ENCODE measurements at places on chromosomes 3 and 15. TPM values are rescaled to one million over a fixed set of nuclear protein-coding genes. Genes with fewer than 3 reads are reported as not detected.

DNA sequence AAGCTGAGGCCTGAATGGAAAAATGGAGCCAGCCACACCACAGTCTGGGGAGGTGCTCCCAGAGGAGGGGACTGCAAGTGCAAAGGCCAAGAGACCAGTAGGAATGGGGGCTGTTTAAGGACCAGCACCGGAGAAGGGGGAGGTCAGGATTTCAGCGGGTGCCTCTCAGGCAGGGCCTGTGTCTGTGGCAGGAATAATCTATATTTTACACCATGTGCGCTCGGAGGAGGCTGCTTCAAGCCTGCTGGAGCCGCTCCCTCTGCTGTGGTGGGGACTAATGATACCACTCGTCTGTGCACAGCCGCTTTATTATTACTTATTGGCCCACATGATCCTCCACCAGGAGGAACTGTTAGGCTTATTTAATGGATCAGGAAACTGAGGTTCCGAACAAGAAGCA is 45.3 kb downstream of the TPRA1 start:
- DNase-seq = no peak

Gene PSMA4
- 348 TPM for total RNA-seq

- no peak for DNase-seq
These were observed 20.0 kb upstream of the CMTM6 start for GRCh38 chr3:32522682-32523081.

- peak; percentile 56 for DNase-seq
These were observed 51.7 kb downstream of the SCN11A start for GRCh38 chr3:39000008-39000450.

- peak; percentile 40 for DNase-seq
These were observed 10.8 kb downstream of the FOXL2 start for GRCh38 chr3:138935863-138936740.

GRCh38 chr3:5717254-5717653 is 529.7 kb downstream of the EDEM1 start:
- no peak for DNase-seq

DNA sequence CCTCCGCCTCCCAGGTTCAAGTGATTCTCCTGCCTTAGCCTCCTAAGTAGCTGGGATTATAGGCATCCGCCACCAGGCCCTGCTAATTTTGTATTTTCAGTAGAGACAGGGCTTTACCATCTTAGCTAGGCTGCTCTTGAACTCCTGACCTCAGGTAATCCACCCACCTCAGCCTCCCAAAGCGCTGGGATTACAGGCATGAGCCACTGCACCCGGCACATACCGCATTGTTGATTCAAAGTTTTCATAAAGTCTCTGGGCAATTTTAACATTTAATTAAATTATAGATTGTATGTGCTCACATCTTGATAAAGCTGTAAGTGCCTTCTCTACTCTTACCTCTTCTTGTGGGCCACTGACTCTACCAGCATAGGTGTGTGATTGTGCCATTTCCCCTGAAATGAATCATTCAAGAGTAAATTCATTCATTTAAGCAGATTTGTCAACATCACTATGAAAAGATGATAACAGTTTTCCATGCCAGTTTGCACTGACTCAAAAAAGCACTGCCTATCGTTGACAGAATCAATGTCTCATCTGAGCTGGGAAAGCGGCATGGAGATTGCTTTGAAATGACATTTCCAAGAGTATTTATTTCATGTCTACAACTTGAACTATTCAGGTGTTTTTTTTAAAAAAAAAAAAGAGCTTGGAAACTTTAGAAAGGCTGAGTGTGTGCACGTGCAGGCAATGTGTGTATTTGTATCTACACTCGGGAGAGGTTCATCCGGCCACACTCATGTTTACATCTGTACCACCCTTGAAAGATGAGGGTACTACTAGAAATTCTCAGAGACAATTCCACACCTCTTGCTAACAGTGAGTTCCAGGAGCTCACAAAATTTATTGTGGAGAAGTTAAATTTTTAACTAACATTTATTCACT is 3.5 kb downstream of the BCL2A1 start:
- DNase-seq = no peak

Gene TP53BP1
- total RNA-seq = 44.6 TPM

- no peak for DNase-seq
These were observed 43.4 kb downstream of the ST3GAL6 start for GRCh38 chr3:98806521-98806920.

DNA sequence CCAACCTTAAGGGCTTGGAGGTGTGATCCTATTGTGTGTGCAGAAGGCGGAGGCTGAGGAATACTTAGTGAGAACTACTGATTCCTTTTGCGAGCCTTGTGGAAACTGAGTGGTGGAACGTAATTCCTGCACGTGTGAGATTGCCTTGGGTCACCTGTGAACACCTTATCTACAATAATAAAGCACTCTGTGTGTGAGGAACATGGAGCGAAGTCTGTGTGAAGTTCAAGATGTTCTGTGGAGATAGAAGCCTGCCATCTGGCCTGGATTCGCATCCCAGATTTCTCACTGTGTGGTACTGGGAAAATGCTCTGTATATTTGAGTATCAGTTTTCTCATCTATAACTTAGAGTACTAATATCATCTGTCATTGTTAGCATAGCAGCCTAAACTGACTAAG is 179.5 kb upstream of the PDZRN3 start:
- no peak for DNase-seq

GRCh38 chr3:63477494-63478129 is 174.9 kb upstream of the SNTN start:
- peak; percentile 0 for DNase-seq

DNA sequence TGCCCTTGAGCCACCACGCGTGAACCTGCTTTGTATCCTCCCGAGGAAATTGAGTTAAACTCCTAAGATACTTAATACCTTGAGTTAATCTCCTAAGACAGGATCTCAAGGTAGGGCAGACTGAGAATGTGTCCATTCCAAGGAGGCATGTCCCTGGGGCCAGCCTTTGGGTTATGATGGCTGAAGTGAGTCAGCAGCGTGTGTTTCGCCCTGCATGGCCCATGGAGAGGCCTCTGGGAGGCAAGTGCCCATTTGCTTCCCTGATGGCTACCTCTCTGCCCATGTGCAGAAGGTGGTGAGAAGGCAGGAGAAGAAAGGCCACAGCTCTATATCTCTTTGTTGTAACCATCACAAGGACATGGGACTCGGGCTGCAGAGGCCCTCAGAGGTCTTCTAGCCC is 36.7 kb upstream of the LIMD1 start:
- DNase-seq = no peak

- DNase-seq = peak; percentile 74
These were observed 528.7 kb downstream of the ZIC1 start for GRCh38 chr3:147937891-147938290.

- DNase-seq = no peak
These were observed 271.9 kb upstream of the GADL1 start for GRCh38 chr3:31166249-31166885.

- DNase-seq = no peak
These were observed 81.6 kb downstream of the CDIN1 start for GRCh38 chr15:36661042-36661441.

DNA sequence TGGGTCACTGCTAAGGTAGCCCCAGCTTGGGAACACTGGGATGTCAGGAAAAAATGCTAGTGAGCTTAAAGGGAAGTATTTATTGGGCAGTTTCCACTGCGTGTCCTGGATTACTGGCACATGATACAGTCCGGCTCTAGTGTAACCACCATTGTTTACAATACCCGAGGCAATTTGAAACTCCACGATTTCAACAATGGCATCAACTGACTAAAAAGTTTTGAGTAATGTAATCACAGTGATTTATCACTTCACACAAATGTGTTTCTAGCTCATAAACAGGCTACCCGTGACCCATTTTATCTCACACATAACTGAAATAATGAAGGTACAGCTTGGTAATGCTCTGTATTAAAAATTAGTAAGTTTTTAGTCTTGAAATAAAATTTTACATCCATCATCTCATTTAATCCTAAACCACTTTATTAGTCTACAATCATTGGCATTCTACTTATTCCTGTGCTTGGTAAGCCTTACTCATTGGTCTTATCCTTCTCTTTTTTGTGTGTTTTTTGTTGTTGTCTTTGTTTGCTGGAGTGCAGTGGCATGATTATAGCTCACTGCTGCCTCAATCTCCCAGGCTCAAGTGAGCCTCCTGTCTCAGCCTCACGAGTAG is 7.6 kb downstream of the ZMAT3 start:
- peak; percentile 16 for DNase-seq

DNA sequence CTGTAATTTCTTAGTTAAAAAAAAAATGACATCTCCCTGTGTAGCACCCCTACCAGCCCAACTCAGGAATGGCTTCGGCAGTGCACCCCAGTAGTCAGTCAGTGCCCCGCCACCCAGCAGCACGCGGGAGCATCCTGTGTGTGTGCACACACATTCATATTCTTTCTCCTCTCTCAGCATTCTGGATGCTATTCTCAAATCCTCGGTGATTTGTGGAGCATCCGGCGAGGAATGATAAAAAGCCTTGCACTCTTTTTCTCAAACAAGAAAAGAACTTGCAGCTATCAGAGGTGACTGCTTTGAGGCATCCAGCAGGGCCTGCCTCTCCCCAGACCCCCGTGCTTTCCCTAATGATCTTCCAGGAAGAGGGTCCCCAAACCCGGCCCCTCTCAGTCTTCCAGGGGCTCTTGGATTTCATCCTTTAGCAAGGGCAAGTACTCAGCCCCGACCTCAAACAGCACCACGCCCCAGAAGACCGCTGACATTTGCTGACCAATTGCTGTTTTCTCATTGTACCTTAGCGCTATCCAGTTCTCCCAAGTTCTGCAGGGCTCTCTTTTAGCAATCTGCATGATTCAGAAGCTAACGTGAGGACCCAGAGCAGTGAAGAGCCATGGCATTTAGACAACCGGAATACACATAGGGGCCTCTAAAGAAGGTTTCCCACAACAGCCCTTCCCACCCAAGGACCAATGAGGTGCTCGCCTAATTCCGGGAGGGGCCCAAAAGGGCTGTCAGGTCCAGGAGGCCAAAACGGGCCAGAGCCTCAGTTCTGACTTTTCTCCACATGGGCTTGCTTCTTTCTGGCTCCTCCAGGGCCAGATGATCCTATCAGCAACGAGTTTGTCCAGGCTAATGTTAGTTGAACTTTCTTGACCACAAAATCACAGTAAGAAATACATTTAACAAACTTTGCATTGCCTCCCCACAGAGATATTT is 72.2 kb downstream of the FAM174B start:
- no peak for DNase-seq

DNA sequence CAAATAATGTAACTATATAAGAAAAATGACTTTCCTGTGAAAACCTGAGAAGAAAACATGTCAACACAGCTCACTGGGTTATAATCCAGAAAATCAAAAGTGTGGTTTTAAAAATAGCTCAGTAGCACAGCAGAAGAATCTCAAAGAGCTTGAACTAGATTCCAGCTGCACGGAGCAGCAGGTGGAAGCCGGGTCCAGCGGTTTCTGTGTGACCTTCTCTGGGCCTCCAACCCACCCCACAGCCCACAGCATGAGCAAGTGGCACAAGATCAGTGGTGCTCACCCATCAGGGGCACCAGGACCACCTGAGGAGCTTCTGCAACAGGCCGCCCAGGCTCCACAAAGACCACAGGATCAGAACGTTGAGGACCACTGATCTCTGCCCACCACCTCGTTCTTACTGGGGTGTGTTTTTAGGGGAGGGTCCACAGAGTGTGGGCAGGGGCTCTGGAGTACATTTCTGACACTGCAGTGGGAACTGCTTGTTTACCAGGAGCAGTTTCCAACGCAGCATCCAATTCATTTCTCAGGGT is 23.2 kb downstream of the SLC41A3 start:
- DNase-seq = no peak

GRCh38 chr3:117059956-117060270 is 350.3 kb downstream of the TUSC7 start:
- DNase-seq = no peak

DNA sequence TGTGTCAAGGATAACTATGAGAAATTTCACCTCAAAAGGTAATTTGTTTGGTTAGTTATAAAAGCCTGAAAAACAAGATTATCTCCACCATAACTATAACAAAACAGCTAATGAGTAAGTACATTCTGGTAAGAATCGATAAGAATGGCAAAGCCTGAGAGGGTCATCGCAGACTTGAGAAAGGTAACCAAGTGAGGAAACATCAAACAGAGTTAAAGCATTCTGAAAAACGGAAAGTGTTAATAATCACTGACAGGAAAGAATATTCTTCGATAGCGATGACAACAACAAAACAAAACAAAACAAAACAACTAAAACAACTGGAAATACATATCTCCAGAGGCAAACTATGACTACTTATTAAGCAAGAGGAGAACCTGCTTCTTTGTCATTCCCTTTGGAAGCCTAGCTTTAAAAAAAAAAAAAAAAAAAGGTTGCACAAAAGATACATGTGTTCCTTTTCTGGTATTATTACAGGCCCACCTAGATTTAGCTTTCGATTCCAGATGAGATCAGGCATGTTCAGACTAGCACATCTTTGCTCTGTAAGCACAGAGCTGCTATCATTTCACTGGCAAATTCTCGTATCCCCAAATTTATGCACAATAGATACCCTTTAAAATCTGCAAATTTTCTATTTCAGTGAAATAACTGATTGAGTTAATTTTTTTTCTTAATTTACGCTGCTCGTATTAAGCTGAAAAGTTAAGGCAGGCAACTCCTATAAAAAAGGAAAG is 155.6 kb downstream of the TIGIT start:
- peak; percentile 42 for DNase-seq

DNA sequence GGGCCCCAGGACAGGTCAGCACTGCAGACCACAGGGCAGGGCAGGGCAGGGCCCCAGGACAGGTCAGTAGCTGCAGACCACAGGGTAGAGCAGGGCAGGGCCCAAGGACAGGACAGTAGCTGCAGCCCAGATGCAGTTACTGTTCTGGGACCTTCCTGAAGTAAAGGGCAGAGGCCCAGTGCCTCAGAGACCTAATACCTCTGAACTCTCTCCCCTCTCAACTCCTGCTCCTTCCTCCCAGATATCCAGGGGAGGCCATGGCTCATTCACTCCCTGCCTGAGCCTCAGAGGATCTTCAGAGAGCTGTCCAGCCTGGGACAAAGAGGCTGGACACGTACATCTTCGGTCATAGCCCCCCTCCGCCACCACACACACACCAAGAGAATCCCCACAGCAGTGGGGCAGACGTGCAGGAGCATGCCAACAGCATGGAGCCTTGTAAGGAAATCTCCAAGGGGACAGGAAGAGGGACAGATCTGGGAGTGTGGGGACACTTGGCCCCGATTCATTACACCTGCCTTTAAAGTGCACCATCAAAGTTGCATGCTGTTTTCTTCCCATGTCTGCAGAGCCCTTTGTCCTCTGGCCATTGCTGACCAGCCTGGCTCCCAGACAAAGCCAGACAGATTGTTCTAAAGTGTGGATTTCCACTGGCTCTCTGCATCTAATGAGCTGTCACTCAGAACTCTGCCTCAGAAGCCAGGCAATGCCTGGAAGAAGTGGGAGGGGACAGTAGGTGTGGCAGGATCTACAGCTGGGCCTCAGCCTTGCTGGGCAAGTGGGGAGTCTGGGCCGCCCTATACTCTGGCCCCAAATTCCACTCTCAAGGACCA is 24.2 kb upstream of the BUB1B start:
- no peak for DNase-seq

Gene SERPINI2
- total RNA-seq = not detected

DNA sequence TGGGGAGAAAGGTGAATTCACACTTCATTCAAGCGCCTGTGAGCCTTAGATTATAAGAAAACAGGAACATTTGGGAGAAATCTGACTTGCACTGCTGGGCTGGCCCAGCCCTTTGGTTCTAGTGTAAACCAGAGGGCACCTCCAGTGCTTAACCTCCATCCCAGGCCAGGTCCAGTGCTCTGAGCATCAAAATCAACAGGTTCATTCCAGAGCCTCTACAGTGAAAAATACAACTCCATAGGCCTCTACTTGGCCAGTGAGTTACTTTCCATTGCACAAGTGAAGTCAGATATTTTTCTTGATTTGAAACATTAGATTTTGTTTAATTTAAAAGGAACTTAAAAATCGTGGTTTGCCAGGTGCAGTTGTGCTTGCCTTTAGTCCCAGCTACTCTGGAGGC is 3.0 kb downstream of the SNUPN start:
- no peak for DNase-seq

- peak; percentile 49 for DNase-seq
These were observed 866 bp downstream of the TNIK start for GRCh38 chr3:171459137-171459941.
